T47D (cell line): ENCODE measurements at places on chromosomes 16 and 17.

- peak; percentile 23 for DNase-seq
Measured at GRCh38 chr17:81665205-81666091, 957 bp downstream of the OXLD1 start.

DNA sequence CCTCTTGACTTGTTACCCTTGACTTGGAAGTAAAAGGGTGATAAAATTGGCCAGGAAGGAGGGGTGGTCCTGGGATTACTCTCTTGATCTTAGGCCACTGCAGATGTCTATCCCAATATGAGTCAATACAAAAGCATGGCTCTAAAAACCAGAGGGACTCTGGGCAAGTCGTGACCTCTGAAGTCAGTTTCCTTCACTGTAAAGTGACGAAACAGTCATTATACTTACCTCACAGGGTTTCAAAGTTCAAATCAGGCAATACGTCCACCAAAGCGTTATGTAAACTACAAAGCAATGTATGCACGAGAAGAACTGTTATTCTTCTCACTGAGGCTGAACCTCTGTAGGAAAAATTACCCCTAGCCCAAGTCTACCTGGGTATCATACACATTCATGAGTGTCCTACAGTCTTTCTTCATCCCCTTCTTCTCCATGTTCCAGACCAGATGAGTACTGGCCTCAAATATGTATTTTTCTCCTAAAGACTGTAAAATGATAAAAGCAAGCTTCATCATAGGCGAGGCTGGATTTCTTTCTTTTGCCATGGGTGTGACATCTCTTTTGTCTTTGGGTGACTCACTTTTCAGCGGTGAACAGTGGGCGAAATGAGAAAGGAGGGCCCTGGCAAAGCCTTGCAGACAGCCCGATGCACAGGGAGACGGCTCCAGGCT, 34.5 kb upstream of the CLEC18B start:
- no peak for DNase-seq

- DNase-seq = no peak
Measured at GRCh38 chr16:22312897-22313781, 15.9 kb downstream of the POLR3E start.

GRCh38 chr16:80604600-80605355, 64.0 kb downstream of the DYNLRB2 start:
- no peak for DNase-seq

DNA sequence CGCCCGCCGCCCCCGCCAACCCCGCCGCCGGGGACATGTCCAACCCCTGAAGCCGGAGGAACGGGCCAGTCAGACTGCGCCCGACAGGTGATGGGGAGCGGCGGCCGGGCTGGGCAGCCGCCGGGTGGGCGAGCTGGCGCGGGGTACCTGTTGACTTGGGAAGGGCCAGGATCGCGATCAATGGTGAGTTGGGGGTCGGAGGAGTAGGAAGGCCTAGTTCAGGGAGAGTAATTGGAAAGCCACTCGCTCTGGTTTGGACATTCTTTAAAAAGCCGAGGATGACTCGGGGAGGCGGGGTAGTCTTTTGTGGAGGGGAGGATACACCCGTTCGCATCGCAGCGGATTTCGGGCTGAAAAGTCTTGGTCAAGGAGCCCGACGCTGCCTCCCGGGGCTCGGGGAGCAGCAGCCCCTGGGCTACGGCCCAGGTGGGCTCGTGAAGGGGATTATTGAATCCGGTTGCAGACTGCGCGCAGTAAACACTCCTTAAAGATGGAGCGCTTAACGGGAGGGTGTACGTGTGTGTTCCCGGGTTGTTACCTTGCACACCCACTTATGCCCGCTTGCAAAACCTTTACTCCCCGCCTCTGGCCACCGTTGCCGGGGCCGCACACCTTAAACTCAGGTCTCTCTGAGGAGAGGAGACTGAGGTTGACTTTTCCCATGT, 123.8 kb downstream of the GOSR1 start:
- DNase-seq = peak; percentile 48

DNA sequence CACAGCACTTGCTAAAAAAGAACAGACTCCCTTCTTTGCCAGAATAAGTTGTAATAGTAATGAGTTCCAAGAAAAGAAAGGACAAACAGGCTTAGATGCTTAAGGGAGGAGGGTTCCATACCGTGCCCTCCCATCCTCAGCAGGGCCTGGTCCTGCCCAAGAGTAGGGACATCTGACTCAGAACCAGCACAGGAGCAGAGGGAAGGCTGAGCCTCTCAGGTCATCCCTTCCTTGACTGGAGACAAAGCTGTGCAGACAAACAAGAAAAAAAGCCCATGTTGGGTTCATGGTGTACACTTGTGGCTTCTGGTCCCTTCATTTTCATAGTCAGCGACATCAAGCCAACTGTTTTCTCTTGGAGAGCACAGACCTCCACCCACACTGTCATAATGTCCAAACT, 44.2 kb upstream of the NDRG4 start:
- no peak for DNase-seq

DNA sequence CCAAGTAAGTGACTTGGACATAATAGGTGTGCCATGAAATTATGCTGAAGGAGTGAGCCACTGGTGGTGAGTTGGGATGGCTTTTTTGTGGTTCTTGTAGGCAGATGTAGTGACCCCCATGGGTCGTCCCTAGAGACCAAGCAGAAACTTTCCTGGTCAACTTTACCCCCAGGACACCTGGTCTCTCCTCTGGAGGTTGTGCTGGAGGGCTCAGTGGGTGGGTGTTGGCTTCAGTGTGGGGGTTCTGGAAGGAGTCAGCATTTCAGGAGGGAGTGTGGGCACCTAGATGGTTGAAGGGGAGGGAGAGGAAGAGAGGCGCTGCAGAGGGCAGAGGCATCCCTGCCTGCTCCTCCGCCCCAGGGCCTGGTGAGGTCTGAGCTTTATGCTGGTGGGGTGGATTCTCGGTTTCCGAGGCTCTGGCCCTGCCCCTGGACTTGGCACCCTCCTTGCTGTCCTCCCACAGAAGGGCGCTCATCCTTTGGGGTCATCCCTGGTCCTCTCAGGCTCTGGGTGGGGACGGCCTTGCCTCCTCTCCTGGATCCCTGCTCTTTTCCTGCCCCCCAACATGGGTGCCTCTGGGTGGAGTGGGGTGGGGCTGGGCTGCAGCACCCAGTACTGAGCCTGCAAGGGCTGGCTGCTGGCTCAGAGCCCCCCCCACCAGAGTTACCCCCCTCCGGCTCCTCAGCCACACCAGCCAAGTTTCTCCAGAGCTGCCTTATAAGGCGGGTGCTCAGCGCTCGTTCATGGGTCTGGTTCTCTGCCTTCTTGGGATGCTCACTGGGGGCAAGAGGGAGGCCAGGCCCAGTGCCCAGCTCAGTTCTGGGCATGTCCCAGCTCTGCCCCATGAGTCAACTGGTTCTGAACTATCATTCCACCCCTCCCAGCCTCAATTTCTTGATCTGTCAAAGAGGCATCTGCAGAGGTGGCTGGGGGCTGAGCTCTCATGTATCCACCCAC, 266.8 kb downstream of the SEC14L1 start:
- no peak for DNase-seq

GRCh38 chr17:79517827-79518584, 92.8 kb downstream of the RBFOX3 start:
- DNase-seq = no peak

- no peak for DNase-seq
Measured at GRCh38 chr17:81556863-81557262, 4.7 kb upstream of the FAAP100 start.

GRCh38 chr16:27381974-27382855, 19.8 kb upstream of the IL21R start:
- DNase-seq = no peak

DNA sequence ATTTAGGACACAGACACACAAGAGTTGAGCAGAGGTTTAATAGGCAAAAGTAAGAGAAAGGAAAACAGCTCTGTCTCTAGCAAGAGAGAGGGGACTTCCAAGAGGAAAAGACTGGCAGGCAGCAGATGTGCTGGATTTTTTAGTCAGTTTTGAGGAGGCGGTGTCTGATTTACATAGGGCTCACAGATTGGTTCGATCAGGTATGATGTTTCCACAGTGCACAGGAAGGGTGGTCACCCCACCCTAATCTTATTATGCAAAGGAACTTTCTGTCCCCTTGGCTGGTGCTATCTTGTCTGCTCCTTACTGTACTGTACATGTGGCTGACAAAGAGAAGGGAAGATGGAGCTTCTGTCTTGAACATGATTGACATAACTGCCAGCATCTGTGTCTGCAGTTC, 25.3 kb downstream of the BFAR start:
- DNase-seq = no peak

- DNase-seq = no peak
Measured at GRCh38 chr17:81398832-81399411, 3.7 kb downstream of the BAHCC1 start.

GRCh38 chr17:29140051-29140621, 40.1 kb downstream of the MYO18A start:
- DNase-seq = no peak

GRCh38 chr17:4293572-4293971, 29.8 kb upstream of the ANKFY1 start:
- no peak for DNase-seq

- DNase-seq = no peak
Measured at GRCh38 chr17:19717411-19717908, 1.1 kb upstream of the SLC47A2 start.

GRCh38 chr17:57166803-57167202, 81.8 kb downstream of the AKAP1 start:
- no peak for DNase-seq

DNA sequence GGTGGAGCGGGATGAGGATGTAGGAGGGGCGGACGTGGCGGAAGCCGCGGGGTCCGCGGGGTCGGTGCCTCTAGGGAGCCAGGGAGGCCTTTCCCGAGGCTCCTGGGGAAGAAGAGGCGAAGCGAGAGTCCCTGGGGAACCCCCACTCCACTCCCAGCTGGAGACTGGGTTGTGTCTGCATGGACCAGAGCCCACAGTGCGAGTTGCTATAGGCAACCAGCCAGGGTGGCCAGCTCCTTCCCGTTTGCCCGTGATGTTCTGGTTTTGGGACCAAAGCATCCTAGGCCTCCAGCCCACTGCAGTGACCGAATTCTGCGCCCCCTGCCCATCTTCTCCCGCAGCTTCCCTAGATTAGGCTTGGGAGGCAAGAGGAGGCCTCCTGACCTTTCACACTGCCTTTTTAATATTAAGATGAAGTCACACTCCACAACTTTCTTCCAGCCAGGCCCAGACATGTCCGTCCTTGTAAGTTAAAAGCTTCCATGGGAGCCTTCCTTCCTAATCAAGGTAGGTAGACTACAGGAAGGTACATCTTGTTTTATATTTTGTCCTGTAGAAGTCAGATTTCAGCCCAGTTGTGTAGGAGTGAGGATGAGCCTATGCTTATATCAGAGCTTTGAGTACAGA, 469 bp downstream of the AMZ2 start:
- no peak for DNase-seq

- DNase-seq = no peak
Measured at GRCh38 chr17:35666967-35667532, 64.4 kb upstream of the RASL10B start.

- DNase-seq = peak; percentile 5
Measured at GRCh38 chr16:12685806-12686205, 117.9 kb downstream of the CPPED1 start.

DNA sequence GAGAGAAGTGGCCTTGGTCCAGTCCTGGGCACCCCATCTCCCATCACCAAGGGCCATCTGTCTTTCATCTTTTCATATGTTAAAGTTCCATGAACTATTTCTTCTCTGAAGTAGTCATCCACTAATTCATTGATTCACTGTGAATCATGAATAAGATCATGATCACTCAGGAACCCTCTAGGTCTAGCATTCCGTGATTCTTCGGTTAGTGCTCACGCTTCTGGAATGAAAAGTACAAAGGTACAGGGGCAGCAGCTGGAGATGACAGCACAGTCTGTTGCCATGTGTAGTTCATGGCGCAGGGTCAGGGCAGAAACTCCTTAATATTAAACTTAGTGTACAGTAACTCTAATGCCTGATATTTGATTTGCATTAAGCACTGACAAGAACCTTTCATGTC, 127.1 kb downstream of the CDH13 start:
- DNase-seq = no peak

DNA sequence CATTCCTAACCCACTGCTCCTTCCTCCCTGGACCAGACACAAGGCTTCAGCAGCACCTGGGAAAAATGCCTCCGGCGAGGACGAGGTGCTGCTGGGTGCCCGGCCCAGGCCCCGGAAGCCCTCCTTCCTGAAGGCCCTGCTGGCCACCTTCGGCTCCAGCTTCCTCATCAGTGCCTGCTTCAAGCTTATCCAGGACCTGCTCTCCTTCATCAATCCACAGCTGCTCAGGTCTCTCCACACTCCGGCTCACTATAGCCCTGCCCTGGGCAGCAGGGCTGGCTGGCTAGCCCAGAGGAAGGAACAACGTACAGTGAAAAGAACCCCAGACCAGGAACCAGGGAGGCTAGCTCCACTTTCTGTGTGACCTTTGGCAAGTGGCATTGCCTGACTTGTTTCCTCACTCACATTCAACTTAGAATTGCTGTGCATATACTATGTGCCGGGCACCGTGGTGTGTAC, 26.2 kb downstream of the ABCC3 start:
- DNase-seq = no peak

- DNase-seq = peak; percentile 95
Measured at GRCh38 chr17:79188048-79188447, 113.4 kb downstream of the ENGASE start.

GRCh38 chr16:23952128-23952970, 116.6 kb downstream of the PRKCB start:
- DNase-seq = no peak

GRCh38 chr17:49635121-49635520, 42.8 kb downstream of the SPOP start:
- DNase-seq = no peak

- DNase-seq = no peak
Measured at GRCh38 chr16:10076037-10076436, 106.2 kb downstream of the GRIN2A start.

GRCh38 chr17:74235040-74235581, 21.7 kb downstream of the TTYH2 start:
- no peak for DNase-seq

GRCh38 chr17:81402981-81403467, 7.8 kb downstream of the BAHCC1 start:
- no peak for DNase-seq

DNA sequence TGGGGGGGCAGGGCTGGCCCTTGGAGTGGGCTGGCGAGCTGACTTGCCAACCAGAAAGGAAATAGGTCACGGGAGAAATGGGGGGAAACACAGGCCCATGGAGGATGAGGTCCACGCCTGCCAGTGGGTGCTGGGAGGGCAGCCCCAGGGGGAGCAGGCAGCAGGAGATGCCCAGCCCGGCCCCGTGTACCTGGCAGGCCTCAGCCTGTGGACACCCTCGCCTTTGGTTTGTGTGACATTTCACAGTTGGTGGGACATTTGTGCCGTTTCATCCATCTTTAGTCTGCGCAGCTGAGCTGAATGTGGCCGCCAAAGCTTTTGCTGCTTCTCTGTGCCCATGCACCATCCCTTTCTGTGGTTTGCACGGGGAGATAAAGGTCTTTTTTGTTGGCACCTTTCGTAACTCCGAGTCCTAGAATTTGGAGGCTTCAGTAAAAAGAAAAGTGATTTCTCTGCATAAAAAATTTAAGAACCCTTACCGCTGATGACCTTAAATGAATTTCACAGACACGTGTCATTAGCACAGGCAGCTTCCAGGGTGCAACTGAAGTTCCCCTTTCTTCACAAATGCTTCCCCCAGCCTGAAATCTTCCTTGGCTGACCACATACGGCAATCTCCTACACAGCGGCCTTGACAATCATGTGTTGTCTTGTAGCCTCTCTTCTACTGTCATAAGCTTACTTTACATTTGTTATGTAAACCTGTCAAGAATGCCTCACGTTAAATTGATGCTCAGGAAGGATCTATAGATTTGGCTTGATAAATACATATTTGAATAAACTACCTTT, 193.6 kb downstream of the RPTOR start:
- no peak for DNase-seq
